ENCODE measurements at places on chromosomes 11 and 22. TPM values are rescaled to one million over a fixed set of nuclear protein-coding genes. Genes with fewer than 3 reads are reported as not detected.
A peak's percentile ranks its signal among the peaks of the same experiment; 100 is the strongest.

- DNase-seq: no peak
Observed at GRCh38 chr22:45280587-45280980, 4.2 kb upstream of the UPK3A start.

DNA sequence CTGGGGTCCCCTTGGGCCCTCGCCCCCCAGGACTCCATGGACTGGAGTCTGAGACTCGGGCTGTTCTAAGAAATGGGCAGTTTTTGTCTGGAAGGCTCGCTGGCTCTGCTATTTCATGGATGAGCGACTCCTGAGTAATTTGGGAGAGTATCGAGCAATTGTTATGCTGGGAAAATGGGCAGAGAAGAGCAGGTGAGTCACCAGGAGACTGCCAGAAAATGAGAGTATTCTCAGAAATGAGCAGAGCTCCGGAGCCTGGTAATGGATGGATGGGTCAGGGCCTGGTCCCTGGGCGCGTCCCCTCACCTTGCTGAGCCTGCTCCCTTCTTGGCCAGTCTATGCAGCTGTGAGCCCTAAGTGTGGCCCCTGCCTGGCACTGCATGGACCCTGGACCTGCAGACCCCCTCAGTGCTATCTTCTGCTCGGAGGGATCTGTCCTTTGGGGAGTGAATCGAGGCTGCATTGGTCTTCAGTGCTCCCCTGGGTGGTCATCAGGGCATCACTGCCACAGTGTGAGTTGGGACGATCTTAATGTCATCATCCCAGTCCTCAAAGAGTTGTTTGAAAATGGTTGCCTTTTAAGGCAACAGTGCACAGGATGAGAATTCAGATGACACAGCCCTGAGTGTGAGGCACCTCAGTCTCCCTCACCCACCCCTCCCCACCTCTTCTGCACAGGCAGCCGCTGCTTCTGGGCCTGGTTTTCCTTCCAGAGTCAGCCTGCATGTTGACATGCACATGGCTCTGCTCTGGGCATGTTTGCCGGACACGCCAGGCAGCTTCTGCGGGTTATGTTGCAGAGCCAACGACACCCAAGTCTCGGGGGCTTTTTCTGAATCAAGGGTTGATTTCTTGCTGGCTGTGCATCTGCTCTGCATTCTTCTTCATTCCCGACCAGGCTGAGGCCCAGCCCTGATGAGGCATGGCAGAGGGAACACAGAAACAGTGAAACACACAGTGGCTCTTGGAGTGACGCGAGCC lies 519.0 kb downstream of the TBC1D22A start:
- DNase-seq: peak; percentile 24

- peak; percentile 53 for DNase-seq
Observed at GRCh38 chr11:117809236-117810055, 12.4 kb upstream of the DSCAML1 start.

DNA sequence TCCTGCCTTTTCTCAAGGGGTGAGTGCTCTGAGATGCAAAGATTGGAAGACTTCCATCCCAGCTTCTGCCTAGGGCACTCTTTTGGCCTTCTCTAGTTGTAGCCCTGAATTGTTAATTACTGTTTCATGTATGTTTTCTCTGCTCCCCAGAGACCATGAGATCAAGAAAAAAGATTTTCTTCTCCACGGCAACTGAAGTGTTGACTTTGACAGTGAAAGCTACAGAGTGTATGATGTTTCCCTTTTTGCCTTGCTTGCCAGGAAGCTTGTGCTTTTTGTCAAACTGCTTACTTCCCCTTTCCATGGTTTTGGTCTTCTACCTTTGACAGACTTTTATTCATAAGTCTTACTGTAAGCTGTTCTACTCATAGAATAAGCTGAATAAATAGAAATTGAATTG lies 23.3 kb upstream of the EIF3D start:
- no peak for DNase-seq

DNA sequence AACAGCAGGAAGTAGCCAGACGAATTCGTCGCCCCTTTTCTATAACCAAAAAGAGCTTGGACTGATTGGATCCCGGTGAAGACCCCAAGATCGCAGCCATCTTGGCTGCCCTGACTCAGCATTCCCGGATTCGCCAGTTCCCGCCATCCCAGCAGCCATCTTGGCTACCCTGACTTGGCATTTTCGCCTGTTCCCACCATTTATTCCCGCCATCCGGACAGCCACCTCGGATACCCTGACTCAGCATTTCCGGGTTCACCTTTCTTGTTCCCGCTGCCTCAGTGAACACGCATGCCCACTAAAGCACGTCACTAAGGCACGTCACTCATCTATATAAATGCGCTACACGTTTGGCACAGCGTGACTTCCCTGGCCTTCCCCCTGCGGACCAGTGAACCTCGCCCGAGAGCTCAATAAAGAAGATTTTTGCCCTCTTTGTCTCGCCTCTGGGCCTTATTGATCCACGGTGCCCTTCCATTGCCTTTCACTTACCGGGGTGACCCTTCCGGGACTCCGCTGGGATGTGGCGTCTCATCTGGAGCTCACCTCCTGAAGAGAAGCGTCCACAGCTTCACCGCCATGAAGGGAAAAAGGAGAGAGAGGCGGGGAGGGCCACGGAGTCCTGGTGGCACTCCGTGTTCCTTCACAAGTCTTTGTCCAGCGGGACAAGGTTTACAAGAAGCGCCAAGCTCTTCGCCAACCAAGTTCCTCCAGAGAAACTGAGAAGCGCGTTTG lies 4.0 kb upstream of the OR56A3 start:
- DNase-seq: no peak

GRCh38 chr11:100182927-100183326 lies 504.2 kb upstream of the ARHGAP42 start:
- no peak for DNase-seq

DNA sequence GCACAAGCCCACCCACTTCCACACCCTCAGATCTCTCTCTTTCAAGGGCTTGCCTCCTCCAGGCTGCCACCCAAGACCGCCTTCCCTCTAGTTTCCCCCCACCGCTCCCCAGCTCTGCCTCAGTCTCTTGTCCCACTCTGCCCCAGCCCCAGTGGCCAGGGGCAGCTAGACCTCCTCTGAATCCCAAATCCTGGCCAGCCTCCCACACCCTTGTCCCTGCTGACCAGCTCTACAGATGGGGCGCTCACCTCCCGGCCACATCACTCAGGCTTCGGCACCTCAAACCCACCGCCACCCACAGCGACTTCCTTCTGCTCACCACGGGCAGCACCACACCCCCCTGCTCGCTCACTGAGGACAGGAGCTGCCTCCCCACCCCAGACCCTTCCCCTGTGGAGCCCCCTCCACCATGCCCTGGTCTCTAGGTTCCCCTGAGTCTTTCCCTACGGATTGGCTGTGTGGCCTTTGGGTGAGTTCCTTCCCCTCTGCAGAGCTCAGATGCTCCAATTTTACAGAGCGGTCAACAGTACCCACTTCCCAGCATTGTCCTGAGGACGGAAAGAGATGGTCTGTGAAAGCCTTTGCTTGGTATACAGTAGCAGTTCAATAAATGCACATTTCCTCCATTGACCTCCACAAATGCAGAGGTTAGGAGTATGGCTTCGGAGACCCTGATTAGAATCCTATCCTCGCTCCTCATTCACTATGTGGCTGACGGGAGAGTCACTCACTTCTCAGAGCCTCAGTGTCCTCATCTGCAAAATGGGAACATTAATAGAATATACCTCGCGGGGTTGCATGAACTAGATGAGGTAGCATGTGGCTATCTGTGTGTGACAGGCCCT lies 11.5 kb upstream of the SPI1 start:
- DNase-seq: no peak

DNA sequence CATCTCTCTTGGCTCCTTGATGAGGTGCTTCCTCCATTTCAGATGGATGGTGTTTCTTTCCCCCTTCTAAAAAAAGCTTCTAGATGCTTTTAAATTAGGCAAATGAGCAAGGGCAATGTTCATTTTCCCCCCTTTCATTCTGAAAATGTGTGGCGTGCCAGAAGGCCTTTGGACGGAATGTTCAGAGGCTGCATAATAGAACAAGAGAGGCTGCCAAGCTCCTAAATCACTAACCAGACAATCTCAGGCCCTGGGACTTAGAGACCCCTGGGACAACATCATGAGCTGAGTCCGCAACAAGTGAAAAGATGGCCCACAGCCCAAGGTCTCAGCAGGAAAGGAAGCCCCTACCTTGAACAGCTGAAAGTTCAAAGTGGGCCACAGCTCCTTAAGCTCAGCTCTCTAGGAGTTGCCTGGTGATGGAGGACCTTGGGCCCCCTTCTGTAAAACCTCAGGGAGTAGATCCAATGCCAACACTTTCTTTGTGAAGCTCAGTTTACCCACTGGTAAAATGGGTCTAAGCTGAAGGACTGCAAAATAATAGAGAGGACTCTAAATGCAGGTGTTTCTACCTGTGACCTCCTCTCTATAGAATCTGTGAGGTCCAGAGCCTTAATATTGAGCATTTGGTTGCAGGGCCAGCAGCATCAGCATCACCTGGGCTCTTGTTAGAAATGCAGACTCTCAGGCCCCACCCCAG lies 144.0 kb downstream of the FBXO7 start:
- DNase-seq: no peak

- no peak for DNase-seq
Observed at GRCh38 chr11:61294717-61295595, at the start of gene VWCE. Gene VWCE (minus strand): TSS chr11:61295316. CDS start chr11:61295037, 279 bp downstream.

DNA sequence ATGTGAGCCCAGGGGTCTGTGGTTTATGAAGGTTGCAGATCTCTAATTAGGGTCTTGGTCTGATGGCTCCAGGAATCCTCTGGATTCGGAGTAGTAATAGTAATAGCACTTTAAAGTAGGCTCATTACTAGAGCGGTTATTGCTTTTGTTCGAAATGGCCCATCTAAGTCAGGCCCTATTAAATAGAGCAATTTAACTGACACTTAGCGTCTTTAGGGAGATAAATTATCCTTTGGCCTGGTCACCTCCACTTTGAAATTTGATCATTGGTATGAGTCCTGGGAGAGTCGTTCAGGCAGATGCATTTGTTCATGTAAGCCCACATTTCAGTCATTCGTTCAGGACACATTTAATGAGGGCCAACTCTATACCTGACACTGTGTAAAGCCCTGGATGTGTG lies 54.8 kb downstream of the LDLRAD3 start:
- DNase-seq: no peak

GRCh38 chr11:28659716-28660348 lies 551.6 kb downstream of the METTL15 start:
- no peak for DNase-seq

GRCh38 chr22:49136816-49137180 lies 690.9 kb downstream of the BRD1 start:
- DNase-seq: no peak

DNA sequence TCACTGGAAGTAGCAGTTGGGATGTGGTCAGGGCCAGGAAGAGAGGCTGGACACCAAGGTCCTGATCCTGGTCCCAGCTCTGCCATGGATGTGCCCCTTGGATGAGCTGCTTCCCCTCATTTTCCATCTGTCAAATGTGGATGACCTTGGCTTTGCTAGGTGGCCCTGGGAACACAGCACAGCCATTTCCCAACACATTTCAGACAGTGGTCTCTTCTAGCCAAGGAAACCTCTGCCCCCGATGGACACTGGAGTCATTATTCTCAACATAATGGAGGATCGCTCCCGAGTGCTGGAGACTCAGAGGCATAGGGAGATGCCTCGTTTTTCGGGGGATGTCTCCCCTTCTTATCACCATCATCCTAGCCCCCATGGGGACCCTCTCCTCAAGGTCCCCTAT lies 13.6 kb upstream of the MPPED1 start:
- no peak for DNase-seq

GRCh38 chr11:74085542-74085892 lies 76.6 kb upstream of the UCP3 start:
- no peak for DNase-seq

DNA sequence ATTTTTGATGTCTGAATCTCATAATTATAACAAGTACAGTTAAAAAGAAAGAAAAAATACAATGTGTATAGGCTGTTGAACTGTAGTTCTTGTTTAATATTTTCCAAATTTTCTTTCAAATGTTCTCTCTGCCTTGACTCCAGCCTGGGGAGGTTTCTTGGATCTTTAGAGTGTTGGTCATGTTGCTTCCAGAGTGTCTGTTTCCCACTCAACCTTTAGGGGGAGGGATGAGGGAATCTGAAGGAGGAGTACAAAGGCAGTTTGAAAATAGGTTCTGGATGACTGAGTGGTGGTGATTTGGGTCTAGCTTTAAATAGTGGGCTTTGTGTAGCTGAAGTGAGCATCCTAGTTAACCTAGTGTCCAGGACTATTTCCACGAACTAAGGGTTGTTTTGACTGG lies 2.0 kb downstream of the CTNND1 start:
- DNase-seq: peak; percentile 54

OR4A15 gene
- not detected for total RNA-seq

RAG2 gene
- total RNA-seq: not detected

MUC5B gene
- total RNA-seq: not detected

MRPL17 gene
- 98.4 TPM for total RNA-seq

CRYBB3 gene
- not detected for total RNA-seq

TSPAN32 gene
- total RNA-seq: 2.7 TPM

OR51E2 gene
- not detected for total RNA-seq

RBMXL2 gene
- not detected for total RNA-seq

IFITM10 gene
- 4.3 TPM for total RNA-seq
